Stimulated activated CD4-positive, alpha-beta T cell treated with anti-CD3 and anti-CD28 coated beads, Interleukin-12 subunit alpha, Interleukin-12 subunit beta, amount 100 ng/mL, for 48 hours (primary cell): ENCODE measurements at places on chromosomes 13 and 19.

GRCh38 chr13:108342369-108343289 lies 73.1 kb downstream of the TNFSF13B start:
- no peak for DNase-seq

DNA sequence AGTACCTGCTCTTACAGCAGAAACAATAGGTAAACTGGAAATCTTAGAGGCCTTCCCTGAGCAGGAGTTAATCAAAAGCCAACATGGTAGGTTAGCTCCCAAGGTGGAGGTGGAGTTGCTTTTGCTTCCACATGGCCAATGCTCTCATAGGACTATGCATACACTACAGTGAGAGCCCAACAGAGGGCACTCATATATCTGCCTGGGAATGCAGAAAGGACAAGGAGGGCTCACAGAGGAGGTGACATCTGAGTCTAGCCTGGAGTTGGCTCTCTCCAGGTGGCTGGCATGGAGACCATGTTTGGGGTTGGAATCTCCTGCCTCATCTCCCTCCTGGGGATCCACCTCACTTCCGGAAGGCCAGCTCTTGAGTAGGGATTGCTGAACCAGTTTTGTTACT lies 34.6 kb downstream of the ATP8A2 start:
- DNase-seq, result no peak

- DNase-seq, result no peak
These were observed 25.5 kb downstream of the FOXO1 start for GRCh38 chr13:40640845-40641458.

DNA sequence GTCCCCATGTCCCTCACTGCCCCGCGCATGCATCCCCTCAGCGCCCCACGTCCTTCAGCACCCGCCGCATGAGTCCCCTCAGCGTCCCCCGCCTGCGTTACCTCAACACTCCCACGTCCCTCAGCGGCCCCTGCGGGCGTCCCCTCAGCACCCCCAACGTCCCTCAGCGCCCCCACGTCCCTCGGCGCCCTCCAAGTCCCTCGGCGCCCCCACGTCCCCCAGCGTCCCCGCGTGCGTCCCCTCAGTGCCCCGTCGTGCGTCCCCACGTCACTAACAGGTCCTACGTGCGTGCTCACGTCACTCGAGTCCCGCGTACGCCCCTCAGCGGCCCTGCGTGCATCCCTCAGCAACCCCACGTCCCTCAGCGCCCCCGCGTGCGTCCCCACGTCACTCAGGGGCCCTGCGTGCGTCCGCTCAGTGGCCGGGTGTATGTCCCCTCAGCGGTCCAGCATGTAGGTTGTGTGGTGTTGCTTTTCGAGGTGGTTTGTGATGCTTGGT lies 19.5 kb upstream of the GAS6 start:
- DNase-seq, result no peak

DNA sequence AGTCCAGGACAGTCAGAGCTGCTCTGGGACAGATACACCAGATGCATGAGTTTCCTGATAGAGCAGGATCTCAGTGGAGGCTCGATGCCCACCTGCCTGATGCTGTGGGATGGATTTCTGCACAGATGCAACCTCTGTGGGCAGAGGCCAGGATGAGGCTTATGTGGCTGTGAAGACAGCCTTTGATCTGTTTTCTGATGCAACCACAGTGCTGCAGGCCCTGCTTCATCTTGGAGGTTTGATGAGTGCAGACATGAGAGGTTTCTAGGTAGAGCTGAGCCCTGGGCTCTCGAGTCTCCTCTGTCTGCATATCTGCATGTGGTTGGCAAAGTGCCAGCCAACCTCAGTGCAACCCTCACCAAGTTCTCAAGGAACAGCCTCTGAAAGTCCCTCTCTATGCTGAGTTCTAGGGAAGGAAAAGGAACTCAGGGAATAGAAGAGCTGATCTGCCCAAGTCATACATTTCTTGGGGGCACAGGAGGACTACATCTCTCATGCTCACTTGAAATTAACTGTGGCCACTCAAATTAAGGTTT lies 23.1 kb upstream of the TSHZ3 start:
- no peak for DNase-seq
